H54 (cell line): ENCODE measurements at places on chromosomes 7 and 10.

GRCh38 chr7:158111049-158111751, 476.4 kb downstream of the PTPRN2 start:
- no peak for DNase-seq

DNA sequence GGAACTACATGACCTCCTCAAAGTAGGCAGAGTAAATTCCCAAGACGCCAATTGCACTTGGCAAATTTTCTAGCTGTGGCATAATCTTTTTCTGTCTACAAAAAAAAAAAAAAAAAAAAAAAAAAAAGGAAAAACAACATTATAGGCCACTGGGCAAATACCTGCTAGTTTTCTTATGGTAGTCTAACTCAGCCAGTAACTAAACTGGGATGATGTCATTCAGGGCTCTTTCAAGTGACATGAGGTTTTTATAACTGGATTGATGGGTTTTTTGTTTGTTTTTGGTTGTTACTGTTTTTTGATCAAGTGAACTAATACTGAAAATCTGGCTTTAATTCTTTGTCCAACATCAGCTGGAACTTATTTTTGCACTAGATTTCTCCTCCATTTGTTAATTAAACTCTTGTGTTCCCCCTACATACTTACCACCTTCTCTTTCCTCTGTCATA, 7.4 kb upstream of the VIM start:
- no peak for DNase-seq

DNA sequence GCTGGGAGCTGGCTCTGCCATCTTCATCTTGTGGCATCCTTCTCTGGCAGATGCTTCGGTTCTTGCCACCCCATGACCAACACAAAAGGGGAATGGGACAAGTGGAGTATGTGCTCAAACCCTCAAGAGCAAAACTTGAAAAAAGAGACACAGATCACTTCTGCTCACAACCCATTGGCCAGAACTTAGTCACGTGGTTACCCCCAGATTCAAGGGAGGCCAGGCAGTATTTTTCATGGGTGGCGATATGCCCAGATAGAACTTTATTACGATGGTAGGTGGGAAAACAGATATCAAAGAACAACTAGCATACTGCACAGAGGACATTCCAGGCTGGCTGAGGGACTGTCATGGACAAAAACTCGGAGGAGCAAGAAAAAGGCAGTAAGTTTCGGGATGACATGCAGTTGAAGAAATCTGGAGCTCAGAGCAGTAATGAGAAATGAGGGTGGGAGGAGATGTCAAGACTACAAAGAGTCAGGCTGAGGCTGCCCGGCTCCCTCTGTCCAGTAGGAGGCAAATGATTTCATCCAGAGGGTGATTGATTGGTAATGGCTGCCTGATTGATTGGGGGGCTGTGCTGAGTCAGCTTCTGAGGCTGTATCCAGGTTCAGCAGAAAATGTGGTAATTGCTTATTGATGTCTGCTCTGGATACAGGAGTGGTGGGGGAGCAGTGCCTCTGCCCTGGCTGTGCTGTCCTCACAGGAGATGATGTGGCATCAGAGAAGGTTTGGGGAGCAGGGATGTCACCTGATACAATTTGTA, 25.3 kb downstream of the COL13A1 start:
- no peak for DNase-seq

- peak; percentile 52 for DNase-seq
Observed at GRCh38 chr7:33979807-33980355, 74.5 kb downstream of the BMPER start.

DNA sequence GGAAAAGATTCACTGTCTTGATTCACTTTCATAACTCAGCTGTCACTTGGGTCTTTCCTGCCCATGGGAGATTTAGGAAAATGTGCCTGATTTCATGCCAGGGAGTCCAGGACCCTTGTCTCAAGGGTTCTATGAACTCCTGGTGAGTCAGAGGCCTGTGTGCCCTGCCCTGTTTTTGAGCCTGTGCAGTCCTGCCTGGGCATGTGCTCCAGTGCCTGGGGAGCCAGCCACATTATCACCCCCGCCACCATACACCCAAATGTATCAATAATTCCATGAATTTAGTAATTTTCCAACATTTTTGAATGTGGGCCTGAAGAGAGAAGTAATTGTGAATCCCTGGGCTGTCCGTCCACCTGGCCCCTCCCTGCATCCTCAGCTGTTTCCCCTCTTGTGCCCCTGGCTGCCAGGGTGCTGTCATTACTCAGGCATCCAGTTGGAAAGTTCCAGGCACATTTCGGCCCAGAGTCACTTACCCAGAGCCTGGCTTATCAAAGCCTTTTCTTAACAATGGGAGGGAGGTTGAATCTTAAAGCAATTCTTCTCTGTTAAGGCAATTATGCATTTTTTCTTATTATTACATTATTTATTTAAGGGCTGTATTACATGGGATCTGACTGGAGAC, 287.8 kb upstream of the CDC14C start:
- DNase-seq: no peak

DNA sequence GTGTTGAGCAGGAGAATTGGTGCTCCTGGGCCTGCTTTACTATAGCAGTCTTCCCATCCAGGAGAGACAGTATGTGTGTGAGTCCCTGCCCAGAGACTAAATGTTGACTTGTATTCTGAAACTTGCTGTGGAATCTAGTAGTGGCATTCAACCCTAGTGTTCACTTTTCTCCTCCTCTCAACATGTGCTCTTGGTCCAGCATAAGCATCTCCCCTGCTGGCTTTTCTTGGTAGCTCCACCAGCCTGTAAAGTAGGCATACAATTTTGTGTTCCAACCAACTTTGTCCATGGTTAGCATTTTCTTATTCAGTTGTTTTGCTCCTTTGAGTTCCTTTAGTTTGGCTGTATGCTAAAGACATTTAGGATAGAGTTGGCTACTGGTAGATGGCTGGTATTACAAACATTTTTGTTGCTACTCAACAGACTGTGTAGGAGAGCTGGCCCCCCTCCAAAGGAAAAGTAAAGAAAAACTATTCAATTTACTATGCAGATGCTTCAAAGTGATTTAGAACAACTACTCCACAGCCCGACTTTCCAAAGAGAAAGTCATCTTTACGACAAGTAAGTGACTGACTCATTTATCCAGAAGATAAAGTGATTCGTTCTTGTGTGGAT, 46.0 kb downstream of the ASB4 start:
- no peak for DNase-seq

DNA sequence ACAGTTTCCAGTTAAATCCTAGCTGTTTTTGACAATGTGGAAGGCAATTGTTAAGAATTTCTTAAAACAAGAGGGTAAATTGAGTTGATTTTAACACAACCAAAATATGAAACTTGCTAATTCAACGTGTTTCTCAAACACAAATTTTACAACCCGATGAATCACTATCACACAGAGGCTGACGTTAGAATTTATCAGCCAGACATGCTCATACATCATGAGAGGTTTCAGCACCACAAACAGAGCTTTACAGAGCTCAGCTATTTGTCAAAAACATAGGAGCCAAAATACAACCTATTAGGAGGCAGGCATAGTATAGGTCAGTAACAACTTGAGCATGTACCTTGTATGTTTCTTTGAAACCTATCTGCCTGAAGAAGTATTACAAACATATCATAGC, 36.1 kb downstream of the LRRN3 start:
- DNase-seq: no peak

DNA sequence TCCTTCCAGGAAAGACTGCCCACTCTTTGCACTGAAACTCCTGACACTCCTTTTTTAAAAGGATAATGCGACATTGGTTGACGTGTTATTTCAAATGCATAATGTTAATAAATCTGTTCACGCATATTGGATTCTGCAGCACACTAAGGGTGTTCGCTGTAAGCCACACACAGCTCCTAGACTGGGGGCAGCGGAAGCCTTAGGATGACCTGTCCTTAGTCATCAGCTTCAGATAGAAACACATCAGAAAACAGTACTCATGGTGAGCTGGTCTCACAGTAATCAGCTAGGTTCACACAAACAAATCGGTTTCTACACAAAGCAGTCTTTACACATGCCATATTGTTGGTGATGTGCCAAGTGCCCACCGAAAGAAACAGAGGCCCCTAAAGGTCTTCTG, 4.3 kb downstream of the NPS start:
- no peak for DNase-seq

DNA sequence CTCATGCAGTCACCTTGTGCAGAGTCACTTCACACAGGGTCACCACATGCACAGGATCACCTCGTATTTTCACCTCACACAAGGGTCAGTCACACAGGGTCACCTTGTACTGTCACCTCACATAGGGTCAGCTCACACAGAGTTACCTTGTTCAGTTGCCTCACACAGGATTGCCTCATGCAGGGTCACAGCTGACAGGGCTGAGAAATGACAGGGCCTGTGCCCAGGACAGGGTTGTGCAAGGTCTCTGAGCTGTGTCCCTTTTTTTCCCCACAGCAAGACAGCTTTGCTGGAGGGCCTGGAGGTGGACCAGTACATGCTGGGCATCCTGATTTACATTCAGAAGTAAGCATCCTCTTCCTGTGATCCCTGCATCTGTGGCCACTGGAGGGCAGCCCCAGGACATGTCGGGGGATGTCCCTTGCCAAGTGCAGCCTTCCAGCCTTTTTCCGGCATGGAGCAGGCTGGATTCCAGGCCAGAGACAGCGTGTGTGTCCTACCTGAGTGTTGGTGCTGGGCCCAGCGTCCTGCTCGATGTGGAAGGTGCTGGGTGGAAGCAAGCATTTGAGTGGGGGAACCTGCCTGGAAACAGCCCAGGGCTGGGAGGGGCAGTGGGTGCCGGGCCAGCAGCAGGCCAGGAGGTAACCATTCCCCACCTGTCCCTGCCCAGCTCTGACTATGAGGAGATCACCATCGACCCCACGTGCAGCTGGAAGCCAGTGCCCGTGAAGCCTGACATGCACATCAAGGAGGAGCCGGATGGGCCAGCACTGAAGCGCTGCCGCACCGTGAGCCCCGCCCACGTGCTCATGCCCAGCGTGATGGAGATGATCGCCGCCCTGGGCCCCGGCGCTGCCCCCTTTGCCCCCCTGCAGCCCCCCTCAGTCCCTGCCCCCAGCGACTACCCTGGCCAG, 16.3 kb downstream of the ZMIZ2 start:
- DNase-seq: no peak

- no peak for DNase-seq
Observed at GRCh38 chr7:93578762-93579161, 4.2 kb upstream of the CALCR start.

GRCh38 chr10:12594448-12594944, 245.1 kb downstream of the CAMK1D start:
- DNase-seq: no peak

GRCh38 chr7:148722340-148723165, 23.9 kb downstream of the CUL1 start:
- DNase-seq: no peak

DNA sequence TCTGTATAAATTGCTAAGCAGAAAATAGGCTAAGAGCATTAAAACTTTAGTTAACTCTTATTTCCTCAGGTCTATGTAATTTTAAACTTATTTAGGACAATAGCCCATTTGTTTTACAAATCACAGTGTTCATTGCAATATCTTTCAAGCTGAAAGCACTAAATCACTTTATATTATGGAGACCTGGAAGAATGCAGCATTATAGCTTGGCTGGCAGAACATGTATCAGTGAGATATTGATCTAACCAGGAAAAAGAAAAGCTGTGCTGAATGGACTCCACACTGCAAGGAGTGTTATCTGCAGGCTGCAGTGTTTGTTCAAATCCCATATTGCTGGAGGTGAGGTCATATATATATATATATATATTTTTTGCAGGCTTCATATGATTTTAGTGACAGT, 517.5 kb downstream of the NRG3 start:
- no peak for DNase-seq

- peak; percentile 12 for DNase-seq
Observed at GRCh38 chr10:60846173-60846572, 67.9 kb downstream of the CDK1 start.

DNA sequence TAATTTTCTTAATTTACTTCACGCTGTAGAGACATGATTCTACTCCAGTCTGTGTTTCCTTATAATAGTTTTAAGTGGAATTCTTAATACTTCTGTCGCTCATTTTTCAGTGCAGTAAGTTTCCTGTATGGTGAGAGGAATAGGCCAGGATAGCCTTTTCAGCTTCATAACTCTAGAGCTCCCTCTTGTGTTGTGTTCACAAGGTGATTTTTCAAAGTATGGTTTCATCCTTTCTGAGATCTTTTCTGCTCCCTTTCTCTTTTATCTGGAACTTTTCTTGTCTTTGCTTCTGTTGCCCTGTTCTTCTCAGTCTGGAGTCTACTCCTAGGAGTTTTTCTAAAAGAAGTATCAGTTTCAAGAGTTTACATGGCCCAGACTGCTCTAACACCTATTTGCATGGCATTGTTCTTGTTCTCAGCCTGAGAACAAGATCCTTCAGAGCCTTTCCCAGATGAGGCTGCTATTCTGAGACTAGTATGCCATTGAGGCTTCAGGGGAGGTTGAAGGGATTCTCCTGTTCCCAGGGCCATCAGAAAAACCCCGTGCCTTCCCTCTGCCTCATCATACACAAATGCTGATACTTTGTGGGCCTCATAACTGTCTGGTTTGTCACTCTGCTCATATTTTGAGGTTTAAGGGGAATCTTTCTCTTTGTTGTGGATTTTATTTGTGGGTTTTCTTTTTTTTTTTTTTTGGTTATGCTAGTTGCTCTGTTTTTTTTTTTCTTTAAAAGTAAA, 21.8 kb downstream of the NET1 start:
- no peak for DNase-seq

DNA sequence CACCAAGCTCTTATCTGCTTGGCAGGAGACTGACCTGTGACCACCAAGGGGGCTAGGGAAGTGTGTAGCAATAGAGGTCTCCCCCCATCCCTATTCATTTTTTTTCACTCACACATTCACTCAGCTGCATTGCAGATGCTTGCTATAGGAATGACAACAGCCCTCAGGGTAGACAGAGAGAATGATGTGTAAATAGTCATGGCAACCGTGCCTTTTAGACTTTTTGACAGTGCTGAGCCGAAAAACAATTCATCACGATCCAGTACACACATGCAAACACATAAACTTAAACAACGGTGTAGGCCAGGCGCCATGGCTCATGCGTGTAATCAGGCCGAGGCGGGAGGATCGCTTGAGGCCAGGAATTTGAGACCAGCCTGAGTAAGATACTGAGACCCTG, 7.6 kb upstream of the ELN start:
- no peak for DNase-seq

GRCh38 chr10:132834311-132834761, 48.4 kb upstream of the NKX6-2 start:
- no peak for DNase-seq

- DNase-seq: no peak
Observed at GRCh38 chr7:33076737-33077136, 14.2 kb upstream of the NT5C3A start.

GRCh38 chr7:48147078-48147591, 24.1 kb upstream of the ABCA13 start:
- no peak for DNase-seq

GRCh38 chr10:89163265-89163995, 43.7 kb downstream of the CH25H start:
- DNase-seq: no peak

- DNase-seq: peak; percentile 24
Observed at GRCh38 chr10:121886997-121887622, 40.7 kb downstream of the ATE1 start.

- no peak for DNase-seq
Observed at GRCh38 chr7:106199024-106199423, 85.8 kb downstream of the NAMPT start.
